ENCODE measurements at places on chromosomes 16 and 17.

- DNase-seq, result no peak
These were observed 57.9 kb downstream of the AXIN2 start for GRCh38 chr17:65503557-65503956.

GRCh38 chr16:21281698-21282389, 3.8 kb upstream of the CRYM start:
- no peak for DNase-seq

DNA sequence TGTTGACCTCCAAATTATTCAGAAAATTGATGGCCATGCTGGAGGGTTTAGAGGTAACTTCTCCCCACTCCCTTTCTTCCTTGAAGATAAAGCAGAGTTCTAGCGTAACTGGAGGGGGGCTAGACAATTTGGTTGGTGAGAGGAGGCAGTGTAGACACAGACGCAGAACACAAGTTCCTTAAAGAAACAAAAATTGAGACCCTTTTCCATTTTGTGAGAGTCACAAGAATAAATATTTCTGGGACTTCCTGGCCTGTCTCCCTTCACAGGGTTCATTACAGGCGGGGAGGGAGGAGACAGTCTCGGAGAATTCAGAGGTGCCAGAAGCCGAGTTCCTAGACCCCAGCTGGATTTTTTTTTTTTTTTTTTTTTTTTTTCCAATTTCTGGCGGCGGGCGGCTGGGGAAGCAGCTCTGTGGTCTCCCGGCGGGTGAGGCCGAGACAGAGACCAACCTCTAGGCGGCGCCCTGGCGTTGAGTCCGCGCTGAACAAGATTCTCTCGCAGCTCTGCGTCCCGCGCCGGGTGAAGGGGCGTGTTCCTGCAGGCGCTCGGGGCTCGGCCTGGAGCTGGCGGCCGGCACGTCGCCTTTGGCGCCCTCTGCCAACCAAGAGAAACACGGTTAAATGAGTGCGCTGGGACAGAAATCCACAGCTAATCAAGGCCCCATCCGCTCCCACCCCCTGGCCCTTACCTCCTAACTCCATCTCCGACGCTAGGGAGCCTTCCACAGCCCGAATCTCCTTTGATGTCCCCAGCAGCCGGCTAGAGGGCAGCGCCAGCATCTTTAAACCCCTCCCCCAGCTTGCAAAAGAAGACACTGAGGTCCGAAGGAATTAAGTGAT, 10.2 kb upstream of the HOXB9 start:
- no peak for DNase-seq

DNA sequence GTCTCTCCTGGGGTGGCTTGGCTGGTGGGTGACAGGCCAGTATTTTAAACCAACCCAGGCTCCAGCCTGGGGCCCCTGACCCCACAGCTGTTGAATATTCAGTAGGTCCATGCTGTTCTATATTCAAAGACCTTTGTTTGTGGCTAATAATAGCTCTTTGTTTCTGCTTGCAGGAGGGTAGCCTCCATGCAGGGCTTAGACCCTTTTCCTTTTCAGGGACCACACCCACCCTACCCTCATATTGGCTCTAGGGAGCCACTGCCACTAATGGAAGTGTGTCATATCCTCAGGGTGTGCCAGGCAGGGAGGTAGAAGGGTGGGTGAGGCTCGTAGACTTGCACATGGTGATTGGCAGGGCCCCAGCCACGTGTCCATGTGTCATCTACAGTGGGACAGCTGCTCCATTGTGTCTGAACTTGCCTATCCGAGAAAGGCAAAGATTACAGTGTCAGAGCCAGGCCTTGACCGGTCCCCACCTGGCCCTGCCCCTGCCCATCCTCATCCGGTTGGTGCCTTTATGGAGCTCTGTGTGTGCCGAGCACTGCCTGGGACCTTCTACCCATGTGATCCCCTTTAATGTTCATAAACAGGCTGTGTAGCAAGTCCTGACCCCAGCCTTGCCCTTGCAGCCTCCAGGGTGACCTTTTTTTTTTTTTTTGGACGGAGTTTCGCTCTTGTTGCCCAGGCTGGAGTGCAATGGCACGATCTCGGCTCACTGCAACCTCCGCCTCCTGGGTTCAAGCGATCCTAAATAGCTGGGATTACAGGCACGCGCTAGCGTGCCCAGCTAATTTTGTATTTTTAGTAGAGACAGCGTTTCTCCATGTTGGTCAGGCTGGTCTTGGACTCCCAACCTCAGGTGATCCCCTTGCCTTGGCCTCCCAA, 22.1 kb downstream of the TMC7 start:
- no peak for DNase-seq

DNA sequence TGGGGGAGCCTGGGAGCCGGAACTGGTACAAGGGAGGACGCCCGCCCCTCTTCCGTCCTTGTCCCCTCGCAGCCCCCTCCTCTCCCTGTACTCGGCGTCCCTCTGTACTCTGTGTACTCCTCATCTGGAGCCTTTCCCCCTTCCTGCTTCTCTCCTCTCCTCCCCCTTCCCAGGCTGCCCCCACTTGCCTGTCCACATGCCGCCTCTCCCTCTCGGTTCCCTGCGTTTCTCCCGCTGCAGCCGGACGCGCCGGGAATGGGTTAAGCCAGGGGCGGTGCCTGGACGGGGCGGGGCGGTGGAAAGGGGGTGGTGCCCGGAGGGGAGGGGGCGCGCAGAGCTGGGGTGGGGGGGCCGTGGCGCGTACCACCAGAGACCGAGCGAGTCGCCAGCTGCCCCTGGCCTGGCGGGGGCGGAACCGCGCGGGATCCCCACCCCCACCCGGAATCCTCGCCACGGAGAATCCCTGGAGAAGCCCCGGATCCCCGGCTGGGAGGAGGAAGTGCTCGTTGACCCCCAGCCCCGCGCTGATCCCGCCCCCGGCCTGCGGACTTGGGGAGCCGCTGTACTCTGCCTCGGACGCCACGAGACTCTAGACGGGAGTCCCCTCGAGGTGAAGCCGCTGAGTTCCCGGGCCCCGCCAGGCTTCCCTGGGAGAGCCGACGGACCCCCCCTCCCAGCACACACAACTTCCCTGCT, 22.6 kb downstream of the GJD3 start:
- no peak for DNase-seq

- no peak for DNase-seq
These were observed 67.5 kb downstream of the AMFR start for GRCh38 chr16:56357765-56358322.

GRCh38 chr16:31094088-31094423, 541 bp downstream of the VKORC1 start:
- DNase-seq, result no peak

- DNase-seq, result no peak
These were observed 49.7 kb downstream of the SMG6 start for GRCh38 chr17:2253768-2254406.

DNA sequence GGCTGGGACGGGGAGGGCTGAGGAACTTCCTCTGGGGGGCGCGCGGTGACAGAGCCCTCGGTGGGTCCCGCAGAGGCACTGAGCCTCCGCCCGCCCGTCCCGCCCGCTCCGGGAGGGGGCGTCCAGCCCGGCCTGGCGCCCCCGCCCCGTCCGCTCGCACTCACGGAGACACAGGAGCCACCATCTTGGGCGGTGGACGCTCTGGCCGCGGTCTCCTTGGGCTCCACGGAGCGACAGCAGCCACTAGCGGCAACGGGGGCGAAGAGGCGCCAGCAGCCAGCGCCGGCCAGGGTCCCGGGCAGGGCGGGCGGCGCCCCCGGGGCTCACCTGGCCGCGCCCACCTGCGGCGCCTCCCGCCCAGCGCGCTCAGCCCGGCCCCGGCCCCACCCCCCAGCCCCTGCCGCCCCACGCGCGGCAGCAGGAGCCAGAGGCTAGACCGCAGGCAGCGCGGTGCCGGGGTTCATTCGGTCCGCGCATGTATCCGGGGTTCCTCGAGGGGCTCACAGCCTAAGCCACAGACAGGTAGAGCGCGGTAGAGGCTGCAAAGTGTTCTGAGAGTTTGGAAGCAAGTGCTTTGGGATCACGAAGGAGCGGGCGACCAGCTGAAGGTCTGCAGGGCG, at the start of gene C17orf113:
C17orf113 (minus strand) TSS at position 209 of the 620 bp plus-strand sequence. CDS start 7,225 bp downstream, outside the sequence.
- peak; percentile 5 for DNase-seq

DNA sequence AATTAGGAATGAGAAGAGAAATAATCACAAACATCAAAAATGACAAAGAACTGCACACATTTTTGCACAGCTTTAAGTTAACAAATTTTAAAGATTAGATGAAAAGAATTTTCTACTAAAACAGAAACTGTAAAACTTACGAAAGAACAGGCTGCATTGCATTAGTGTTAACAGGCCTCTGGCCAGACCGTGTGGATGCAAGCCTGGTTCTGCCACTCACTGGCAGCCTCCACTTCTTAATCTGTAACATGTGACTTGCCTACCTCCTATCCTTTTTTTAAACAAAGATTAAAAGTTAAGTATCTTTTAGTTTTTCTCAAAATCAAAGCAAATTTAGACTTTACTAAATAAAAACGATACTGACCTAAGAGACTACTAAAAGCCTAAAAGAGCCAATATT, 37.5 kb downstream of the CREBBP start:
- DNase-seq, result no peak

GRCh38 chr17:36730095-36730808, 128.9 kb downstream of the MRM1 start:
- no peak for DNase-seq

GRCh38 chr17:57853695-57854094, 3.9 kb upstream of the MRPS23 start:
- no peak for DNase-seq

GRCh38 chr16:68319185-68319908, 8.5 kb downstream of the PRMT7 start:
- DNase-seq, result no peak

DNA sequence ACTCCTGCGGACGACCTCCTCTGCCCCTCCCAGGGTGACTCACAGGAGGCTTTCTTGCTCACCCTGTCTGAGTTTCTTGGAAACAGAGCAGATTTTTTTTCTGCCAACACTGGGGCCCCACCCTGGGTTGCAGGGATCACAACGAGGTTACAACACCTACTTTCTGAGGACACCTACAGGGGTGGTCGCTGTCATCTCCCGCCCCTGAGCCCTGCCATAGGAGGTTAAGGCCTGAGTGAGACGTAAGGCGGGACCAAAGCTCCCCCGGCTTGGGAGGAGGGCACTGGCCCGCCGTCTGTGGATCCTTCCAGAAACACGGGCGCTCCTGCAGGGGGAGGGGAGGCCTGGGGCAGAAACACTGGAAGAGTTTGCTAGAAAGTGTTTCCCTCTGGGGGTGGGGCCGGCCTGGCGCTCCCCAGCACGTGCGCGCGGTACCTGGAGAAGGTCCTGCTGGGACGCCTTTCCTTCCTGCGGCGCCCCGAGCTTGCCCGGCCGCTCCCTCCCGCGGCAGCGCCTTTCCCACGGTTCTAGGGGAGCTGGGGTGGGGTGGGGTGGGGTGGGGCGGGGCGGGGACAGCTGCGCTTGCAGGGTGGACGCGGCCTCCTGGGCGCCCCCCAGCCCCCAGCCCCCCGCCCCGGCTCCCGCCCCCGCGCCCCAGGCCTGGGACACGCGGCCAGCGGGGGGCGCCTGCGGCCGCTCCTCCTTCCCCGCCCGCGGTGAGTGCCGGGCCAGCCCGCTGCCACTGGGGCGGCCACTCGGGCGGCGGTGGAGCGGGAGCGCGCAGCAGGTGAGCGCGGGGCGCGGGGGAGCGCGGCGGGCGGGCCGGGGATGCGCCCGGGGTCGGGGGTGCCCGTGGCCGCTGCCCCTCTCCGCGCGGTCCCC, 20.7 kb upstream of the ADCY7 start:
- no peak for DNase-seq

DNA sequence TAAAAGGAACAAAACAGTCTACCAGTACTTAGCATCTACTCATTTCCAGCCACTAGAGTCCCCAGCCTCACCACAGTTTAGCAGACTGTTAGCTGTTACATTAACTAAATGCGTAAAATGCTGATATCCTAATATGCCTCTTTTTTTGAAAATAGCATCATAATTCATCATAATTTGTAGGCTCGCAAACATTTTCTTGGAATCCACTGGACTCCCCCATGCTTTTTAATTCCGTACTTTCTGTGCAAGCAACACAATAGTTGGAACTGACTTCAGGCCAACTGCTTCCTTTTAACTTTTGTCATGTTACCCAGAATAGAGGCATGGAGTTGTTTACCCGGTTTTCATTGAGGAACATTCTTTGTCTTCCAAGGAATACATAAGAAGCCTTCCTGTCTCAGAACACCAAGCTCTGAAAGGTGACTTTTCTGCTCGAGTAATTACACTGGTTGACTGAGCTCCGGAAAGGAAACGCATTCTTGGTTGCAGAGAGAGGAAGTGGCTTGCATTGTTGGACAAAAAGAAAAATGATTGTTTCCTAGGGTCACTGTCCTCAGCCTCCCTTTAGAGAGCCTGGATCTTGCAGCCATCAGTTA, 30.9 kb upstream of the SEC14L1 start:
- no peak for DNase-seq

DNA sequence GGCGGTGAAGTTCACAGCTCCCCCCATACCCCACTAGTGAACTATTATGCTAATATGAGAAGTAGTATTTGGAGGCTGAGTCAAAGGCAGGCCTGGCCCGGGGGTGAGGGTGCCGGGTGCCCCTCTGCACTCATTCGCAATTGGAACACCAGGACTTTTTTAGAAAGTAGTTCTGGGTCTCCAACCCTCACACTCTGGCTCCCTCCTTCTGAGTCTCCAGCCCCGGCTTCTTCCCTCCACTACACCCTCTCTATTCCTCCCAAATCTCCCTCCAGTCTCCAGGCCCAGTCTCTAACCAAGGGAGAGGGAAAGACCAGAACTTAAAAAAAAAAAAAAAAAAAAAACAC, 11.3 kb upstream of the HOXB2 start:
- DNase-seq, result no peak

DNA sequence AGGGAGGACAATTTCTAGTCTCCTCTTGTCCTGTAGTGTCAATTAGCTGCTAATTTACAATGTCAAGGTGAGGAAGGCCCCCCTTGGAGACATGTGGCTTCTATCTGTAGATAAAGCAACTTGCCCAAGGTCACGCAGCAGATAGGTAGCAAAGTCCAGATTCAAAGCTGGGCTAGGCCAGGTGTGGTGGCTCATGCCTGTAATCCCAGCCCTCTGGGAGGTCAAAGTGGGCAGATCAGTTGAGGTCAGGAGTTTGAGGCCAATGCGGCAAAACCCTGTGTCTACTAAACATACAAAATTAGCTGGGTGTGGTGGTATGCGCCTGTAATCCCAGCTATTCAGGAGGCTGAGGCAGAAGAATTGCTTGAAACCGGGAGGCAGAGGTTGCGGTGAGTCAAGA, 11.1 kb downstream of the TRPV3 start:
- DNase-seq, result no peak

DNA sequence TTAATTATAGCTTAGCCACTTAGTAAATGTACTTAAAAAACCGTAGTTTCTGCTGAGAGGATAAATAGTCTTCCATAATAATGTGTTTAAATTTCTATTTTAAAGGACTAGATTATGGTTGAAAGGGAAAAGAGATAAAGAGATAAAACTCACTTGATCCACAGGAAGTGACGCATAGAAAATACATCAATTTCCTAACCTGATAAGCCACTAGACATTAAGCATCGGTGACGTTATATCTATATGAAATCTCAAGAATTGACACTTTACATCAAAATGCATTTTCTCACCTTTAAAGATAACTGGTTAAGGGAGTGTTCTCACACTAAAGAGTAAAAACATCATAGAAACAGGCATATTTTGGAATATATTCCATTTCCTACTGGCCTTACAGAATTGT, 5.8 kb downstream of the FBXO47 start:
- DNase-seq, result no peak

DNA sequence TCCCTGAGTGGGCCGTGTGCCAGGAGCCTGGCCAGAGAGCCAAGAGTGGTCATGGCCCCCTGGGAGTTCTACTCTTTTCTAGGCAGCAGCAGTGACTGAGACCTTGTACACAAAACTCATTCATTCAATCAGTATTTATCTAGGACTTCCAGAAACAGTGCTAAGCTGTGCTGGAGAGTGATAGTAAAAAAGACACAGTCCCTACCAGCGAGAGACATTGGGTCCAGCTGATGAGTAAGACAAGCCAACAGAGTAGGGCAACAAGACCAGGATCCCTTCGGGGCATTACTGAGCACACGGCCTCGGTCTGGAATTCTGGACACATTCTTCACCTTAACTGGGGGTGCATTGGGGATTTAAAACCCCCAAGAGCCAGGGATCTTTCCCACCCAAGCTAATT, 20.2 kb downstream of the CBX4 start:
- DNase-seq, result no peak
